HuH-7 (cell line): ENCODE measurements at places on chromosomes 1 and 21.

- no peak for DNase-seq
Observed at GRCh38 chr1:88204111-88204510, 480.0 kb upstream of the PKN2 start.

- no peak for DNase-seq
Observed at GRCh38 chr1:9201401-9202239, 33.0 kb upstream of the H6PD start.

DNA sequence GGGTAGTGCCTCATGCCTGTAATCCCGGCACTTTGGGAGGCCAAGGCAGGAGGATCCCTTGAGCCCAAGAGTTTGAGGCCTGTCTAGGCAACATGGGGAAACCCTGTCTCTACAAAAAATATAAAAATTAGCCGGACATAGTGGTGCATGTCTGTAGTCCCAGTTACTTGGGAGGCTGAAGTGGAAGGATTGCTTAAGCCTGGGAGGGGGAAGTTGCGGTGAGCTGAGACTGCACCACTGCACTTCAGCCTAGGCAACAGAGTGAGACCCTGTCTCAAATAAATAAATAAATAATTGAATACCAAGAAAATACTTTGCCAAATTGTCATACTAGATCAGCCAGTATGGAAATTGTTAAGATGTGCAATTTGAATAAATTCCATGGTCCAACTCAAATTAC lies 5.9 kb upstream of the RBBP5 start:
- no peak for DNase-seq

DNA sequence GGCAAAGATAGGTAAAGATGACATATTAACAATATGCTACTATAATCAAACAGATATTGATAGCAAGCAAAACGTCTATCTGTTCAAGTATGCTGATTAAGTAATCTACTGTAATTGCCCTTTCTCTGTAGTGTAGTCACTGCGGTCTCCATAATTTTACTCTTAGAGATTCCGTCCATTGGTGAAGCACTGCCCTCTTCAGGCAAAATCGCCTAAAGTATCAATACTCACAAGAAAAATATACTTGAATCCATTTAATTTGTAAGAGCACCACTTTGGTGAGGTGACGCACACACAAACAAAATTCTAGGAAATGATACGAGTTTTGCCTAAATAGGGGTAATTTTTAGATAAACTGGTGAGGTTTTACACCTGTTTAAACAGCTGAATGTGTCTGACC lies 434.6 kb upstream of the CHRM3 start:
- no peak for DNase-seq

DNA sequence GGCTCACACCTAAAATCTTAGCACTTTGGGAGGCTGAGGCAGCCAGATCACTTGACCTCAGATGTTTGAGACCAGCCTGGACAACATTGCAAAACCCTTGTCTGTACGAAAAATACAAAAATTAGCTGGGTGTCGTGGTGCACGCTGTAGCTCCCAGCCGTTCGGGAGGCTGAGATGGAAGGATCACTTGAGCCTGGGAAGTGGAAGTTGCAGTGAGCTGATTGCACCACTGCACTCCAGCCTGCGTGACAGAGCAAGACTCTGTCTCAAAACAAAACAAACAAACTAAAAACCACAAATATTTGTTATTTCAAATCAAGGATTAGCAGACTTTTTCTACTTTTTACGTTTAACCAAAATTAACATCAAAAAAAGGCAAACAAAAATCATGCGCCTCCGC lies 31.3 kb downstream of the INKA2 start:
- no peak for DNase-seq

DNA sequence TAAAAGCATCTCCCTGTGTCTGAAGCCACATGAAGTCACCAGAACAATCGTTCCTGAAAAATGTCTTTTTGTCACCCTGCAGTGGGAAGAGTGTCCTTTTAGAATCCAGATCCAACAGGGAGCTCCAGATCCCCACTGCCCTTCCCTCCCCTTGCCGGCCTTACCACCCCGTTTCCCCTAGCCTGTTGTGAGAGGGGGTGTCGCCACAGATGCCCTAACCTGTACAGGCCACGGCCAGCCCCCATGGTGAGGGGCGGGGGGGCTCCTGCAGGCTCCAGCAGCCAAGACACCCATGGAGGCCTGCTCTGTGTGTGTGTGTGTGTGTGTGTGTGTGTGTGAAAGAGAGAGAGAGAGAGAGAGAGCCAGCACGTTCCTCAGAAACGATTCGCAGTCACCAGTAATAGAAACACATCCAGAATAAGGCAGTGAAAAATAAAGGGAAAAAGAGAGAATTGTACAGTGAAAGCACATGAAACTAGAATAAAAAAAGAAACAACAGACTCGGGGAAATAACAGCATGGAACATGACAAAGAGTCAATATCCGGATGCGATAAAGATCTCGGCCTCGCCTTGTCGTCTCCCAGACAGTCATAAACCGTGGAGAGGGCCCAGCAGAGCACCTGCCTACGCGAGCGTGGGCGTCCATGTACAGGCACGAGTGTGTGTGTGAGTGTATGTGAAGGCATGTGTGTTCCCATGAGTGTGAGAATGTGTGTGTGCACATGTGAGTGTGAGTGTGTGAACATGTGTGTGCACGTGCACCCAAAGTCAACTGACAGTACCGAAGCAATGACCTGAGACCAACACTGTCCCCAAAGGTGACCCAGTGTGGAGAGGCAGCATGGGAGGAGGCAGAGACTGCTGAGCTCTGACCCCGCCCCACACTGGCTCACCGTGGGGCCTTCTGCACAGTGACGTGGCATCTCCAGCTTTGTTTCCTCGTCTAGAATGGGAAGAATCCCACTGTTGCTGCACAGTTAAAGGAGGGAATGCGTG lies 303.8 kb downstream of the NPHP4 start:
- no peak for DNase-seq

GRCh38 chr1:118223426-118223825 lies 38.4 kb upstream of the SPAG17 start:
- DNase-seq: peak; percentile 1

GRCh38 chr1:183404476-183404875 lies 13.7 kb downstream of the NMNAT2 start:
- DNase-seq: no peak

DNA sequence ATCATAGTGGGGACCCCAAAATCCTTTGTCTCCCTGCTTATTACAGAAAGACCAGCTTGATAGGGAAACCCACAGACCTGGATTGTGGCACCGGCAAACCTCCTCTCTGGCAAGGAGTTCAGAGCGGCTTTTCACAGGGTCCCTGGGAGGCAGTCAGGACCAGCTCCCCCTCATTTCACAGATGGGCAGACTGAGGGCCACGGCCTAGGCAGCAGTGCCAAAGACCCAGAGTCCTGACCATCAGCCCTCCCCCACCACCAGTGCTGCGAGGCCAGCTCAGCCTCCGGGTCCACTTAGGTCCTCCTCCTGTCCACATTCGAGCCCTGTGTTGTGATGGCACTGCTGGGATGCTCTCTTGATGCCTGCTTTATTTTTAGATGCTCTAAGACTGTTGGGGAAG lies 57.2 kb downstream of the CAMK2N1 start:
- no peak for DNase-seq

DNA sequence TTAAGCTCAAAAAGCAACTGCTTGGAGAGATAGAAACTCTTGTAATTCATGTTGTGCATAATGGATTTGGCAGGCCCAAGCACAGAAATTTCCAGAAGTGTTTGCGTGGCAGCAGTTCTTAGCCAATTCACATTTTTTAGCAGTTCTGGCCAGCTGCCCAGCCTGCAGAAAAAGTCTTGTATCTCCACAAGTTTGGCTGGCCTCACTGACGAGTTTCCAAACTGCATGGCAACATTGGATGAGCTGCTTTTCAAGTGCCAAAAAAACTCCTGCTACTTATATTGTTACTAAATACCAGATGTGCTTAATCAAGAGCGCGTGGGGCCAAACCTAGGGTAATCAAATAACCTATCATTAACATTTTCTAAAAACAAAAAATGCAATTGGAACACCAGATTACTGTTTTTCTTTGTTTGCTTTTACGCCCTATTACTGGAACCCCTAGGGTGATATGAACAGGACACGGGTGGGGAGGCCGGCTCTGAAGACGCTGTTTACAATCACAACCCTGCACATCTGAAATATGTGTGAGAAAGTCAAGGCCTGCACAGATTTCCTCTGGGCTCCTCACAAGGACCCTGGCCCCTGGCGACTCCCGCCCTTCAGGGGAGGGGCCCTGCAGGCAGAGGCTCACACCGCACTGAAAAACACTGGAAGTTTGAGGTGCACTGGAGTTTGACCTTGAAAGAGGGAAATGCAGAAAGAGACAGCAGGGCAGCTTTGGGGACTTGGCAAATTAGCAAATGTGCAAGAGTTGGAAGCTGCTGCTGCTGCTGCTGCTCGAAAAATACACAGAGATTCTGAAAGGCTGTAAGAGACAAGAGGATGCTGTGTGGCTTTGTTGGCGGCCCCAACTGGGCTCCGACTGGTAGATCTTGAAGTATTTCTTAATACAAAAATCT lies 55.2 kb upstream of the TARBP1 start:
- DNase-seq: no peak

- DNase-seq: no peak
Observed at GRCh38 chr1:205512059-205513045, 7.9 kb downstream of the CDK18 start.

DNA sequence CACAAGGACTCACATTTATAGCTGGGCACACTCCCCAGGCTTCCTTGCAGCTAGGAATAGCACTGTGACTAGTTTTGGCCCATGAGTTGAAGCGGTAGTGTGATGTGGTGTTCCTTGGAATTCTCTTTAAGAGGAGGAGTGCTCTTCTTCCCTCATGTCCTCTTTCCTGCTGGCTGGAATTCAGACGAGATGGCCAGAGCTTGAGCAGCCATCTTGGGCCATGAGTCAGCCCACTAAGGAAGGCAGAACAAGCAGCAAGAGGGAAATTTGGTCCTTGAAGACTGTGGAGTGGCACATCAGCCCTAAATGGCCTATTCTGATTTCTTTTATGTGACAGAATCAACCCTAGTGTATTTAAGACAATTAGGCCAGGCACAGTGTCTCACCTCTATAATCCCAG lies 20.0 kb downstream of the HTR6 start:
- DNase-seq: no peak

DNA sequence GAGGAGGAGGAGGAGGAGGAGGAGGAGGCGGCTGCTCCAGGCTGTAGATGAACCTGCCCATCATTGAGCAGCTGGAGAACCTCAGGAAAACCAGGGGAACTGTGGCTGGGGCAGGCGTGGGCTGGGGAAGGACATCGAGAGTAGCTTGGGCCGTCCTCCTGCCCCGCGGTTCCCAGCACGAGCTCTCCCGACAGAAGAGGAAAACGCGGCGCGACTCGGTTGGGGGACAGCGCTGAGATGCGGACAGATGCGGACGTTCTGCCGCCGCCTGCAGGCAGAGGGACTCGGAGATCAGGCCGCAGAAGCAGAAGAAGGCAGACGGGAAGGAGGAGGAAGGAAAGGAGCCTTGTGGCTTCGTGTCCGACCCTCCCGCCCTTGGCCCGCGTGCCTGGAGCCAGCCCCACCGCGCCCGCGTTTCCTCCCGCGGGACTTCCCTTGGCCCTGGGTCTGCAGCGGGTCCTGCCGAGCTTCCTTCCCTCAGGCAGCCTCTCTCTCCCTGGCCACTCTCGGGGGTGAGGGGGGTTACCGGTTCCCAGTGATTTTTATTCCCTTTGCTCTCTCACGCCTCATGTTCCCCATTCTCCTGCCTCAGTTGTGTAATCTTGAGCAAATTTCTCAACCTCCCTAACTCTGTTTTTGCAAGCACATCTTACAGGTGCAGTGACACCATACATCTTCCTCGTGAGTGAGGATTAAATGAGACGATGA lies 1.7 kb upstream of the TNFRSF9 start:
- no peak for DNase-seq

GRCh38 chr1:24830680-24831272 lies 85.5 kb downstream of the CLIC4 start:
- DNase-seq: peak; percentile 31

GRCh38 chr21:36839123-36839522 lies 127.3 kb downstream of the HLCS start:
- DNase-seq: no peak

GRCh38 chr21:15976807-15977206 lies 247.0 kb downstream of the USP25 start:
- no peak for DNase-seq

GRCh38 chr1:9609998-9610397 lies 21.3 kb downstream of the TMEM201 start:
- no peak for DNase-seq

DNA sequence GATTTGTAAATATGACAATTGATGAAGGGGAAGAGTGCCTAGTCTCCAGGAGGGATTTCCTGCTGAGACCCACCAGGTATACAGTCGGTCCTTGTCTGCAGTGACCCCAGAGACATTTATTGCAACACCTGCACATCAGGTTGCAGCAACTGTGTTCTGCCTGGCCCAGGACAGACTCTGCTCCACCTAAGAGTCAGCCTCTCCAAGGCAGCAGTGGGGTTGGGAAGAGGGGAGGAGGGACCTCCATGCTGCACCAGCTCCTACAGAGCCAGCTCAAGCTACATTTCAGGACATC lies 120.4 kb upstream of the IRF2BP2 start:
- DNase-seq: peak; percentile 48

GRCh38 chr1:236144033-236144432 lies 1.7 kb downstream of the GPR137B start:
- no peak for DNase-seq

DNA sequence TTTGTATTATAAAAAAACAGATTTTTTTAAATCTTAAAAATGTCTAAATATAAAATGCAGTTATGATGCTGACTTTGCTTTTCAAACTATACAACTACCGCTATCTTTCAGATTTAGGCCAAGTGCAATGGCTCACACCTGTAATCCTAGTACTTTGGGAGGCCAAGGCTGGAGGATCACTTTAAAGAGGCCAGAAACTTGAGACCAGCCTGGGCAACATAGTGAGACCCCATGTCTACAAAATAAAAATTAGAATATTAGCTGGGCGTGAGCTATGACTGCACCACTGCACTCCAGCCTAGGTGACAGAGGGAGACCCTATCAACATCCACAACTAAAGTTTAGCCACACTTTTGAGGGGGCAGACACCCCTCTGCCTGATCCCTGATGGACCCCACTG lies 20.3 kb downstream of the ZBTB17 start:
- DNase-seq: no peak

- no peak for DNase-seq
Observed at GRCh38 chr1:241443561-241443960, 76.0 kb downstream of the FH start.

- DNase-seq: no peak
Observed at GRCh38 chr21:27681841-27682240, 715.0 kb upstream of the ADAMTS5 start.

DNA sequence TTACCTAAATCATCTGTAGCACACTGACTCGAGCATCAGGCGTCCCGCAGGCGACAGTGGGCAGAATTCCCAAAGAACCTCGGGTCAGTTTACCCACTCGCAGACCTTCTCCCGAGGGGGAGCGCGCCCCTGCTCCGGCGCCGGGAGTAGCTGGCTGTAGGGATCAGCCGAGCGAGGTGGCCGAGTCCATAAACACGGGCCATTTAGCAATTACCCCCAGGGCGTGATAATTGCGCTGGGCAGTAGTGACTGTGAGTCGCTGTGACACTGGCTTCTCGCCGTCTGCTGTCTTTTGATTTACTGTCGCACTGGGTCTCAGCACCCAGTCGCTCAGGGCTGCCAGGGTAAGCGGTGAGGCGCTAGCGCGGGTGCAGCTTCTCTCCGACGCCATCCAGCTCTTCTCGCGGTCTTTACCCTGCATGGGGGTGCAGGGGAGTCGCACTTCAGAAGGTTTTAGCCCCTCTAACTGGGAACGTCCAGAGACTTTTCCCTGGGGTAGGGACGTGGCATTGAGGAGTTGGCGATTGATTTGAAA lies 16.2 kb downstream of the HLX start:
- no peak for DNase-seq

- DNase-seq: no peak
Observed at GRCh38 chr1:205247130-205247921, 19.6 kb downstream of the TMCC2 start.
